ENCODE measurements at places on chromosomes 6 and 20.

- DNase-seq: no peak
Measured at GRCh38 chr20:16208443-16208842, 364.8 kb downstream of the KIF16B start.

- DNase-seq: no peak
Measured at GRCh38 chr6:56643379-56644089, 845 bp upstream of the DST start.

- DNase-seq: no peak
Measured at GRCh38 chr6:52126231-52126630, 38.8 kb upstream of the PKHD1 start.

DNA sequence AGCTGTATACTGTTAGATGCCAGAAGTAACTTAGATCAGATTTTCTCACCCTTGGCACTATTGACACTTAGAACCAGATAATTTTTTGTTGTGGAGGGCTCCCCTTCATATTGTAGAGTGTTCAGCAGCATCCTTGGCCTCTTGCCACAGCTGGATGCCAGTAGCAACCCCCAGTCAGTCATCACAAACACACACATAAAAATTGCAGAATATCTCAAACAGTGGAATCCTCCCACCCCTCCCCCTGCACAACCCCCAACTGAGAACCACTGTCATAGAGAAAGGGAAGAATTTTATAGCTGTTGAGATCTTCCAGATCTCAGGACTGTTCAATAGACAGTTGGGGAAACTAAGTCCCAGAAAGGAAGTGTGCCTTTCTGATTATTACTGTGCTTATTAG is 81.2 kb upstream of the VSTM2L start:
- peak; percentile 56 for DNase-seq

DNA sequence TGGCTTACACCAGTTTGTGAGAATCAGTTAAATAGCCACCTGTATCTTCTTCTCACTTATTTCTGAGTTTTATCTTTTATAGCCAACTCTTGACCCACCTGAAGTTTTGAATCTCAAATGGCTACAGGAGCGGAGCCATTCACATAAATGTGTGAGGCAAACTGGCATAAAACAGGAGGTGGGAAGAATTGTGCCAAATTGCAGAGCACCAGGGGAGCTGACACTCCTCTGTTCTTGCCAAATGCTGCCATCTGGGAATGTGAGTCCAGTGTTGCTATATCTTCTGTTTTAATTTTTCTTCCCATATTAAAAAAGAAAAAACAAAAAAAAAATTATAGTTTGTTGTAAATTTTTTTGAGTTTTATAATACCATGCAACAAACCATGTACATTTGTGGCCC is 17.0 kb upstream of the RNF146 start:
- no peak for DNase-seq

DNA sequence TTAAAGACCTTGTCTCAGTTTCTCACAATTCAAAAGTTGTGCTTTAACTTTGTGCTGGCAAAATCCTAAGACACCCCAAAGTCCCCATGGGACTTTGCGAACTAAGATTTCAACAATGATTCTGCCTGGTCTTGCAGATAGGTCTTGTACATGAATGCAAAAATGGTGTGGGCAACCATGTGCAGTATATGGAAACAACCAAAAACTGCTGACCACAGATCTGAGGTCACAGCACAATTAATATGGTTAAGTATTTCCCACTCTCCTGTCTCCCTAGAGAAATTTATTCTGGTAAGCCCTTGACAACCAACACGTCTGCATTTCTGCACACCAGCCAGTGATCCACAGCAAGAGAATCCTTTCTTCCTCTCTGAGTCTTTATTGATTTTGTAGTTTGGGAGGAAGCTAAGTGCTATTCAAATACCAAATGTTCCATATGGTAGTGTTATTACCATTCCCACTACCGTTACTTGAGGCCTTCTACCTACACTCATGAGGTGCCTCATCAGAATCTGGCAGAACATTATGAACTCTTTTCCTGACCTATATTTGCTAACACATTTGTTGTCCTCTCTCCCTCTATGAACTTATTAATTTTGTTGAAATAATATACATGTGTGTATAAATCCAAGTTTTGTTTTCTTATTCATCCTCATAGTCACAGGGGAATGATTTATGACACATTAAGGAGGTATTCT is 178.7 kb downstream of the ATXN1 start:
- no peak for DNase-seq

- no peak for DNase-seq
Measured at GRCh38 chr6:148423601-148424270, 81.1 kb downstream of the SASH1 start.

DNA sequence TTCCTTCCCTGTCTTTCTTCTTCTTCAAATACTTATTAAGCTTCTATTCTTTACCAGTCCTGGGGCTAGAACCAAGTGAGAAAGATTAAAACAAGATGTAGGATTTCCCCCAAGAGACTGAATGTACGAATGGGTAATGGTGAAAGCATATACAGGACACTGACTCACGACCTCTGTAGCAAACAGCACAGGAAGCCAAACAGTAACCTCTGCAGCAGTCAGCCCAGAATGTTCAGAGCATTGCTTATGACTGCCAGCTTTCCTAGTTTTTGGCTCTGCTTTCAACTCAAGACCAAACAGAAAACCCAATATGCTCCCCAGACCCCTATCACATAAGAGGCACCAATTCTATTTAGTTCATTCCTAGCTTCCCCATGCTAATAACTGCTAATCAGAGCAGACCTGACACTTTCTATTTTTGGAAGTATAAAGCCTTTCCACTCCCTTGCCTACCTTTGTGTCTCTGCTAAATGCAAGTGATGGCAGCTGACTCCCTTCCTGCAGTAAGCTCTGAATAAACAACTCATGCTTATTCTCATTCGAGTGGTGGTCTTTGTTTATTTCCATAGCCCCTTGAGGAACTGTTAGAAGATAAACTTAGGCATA is 690.6 kb downstream of the EPM2A start:
- DNase-seq: peak; percentile 72

- DNase-seq: no peak
Measured at GRCh38 chr20:21522481-21523280, 8.8 kb upstream of the NKX2-2 start.

- peak; percentile 60 for DNase-seq
Measured at GRCh38 chr20:62860924-62861691, 514 bp downstream of the TCFL5 start.

DNA sequence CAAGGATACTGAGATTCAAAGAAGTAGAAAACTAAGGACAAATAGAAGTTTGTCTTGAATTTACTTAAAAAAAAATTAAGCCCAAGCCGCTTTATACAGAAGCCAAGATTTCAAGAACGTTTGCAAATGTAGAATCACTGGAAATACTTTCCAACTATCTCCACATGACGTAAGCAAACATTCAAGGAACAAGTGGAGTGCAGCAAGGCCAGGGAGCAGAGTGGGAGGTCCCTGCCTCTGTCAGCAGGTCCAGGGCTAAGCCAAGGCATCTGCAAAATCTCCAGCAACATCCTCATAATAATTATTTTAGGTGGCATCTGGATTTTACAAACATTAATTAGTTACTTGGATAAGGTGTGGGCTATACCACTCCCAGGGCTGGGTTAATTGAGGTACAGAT is 60.1 kb upstream of the AKIRIN2 start:
- DNase-seq: no peak

GRCh38 chr20:35329435-35330139 is 37.4 kb upstream of the FAM83C start:
- DNase-seq: peak; percentile 63

- no peak for DNase-seq
Measured at GRCh38 chr6:4487538-4487937, 288.7 kb upstream of the CDYL start.

DNA sequence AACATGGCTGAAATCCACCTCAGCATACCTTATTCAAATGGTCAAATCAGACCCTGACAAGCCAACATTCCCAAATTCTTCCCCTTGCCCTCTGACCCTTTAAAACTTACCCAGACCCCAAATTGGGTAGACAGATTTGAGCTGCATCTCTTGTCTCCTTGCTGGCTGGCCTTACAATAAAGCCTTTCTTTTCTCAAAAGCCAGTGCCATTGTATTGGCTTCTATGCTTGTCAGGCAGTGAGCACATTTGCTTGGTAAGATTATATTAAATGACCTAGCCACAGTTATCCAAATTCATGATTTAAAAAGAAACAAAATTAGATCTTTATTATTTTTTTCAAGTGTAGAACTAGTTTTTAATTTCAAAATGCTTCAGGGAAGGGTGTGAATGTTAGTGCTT is 67.8 kb upstream of the FAM83B start:
- no peak for DNase-seq

DNA sequence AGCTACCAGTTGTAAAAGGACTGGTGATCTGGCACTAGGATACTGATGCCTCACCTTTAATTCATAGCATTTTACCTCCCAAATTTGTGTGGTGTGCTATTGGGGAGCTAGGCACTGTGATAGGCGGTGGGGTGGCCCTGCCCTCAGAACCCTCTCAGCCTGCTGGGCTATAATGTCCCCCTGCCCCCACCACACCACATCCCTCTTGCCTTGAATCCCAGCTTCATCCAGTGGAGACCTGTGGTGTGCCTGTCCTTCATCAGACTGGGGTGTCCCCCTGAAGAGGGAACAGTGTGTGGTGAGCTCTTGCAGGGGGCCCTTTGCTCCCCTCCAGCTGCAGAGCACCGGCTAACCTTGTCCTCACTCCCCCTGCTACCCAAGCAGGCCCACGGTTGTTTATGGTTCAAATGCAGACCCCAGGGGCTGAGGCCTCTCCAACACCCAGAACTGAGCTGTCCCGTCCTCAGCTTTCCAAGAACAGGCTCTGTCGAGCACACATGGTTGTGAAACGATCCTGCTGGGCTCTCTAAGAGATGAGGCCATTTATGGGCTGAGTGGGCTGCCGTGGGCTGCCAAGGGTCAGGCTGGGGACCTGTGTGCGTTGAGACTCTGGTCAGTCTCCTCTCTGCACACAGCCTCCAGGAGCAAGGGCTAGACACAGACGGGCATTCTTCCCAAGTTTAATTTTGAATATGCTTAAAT is 26.9 kb upstream of the VEGFA start:
- no peak for DNase-seq

- DNase-seq: no peak
Measured at GRCh38 chr6:145621776-145622175, 113.5 kb downstream of the EPM2A start.

GRCh38 chr6:24205020-24205492 is 79.0 kb downstream of the NRSN1 start:
- DNase-seq: peak; percentile 21

DNA sequence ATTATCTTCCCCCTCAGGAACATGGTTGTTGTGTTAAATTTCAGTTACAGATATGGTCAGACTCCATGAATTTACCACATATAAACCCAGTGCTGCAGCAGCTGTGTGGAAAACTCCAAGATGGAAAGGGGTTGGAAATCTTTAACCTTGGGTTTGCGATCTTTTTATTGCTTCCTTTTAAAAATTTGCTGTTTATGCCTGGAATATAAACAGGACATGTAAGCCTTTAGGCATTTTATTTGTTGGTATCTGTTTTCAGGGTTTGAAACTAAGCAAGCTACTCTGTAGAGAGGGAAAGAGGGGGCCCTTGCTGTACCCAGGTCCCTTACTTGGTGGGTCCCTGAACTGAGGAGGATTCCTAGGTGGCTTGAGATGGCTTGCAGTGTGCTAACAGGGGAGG is 778 bp downstream of the PKIG start:
- no peak for DNase-seq

- DNase-seq: no peak
Measured at GRCh38 chr6:94052749-94053148, 633.4 kb upstream of the EPHA7 start.

DNA sequence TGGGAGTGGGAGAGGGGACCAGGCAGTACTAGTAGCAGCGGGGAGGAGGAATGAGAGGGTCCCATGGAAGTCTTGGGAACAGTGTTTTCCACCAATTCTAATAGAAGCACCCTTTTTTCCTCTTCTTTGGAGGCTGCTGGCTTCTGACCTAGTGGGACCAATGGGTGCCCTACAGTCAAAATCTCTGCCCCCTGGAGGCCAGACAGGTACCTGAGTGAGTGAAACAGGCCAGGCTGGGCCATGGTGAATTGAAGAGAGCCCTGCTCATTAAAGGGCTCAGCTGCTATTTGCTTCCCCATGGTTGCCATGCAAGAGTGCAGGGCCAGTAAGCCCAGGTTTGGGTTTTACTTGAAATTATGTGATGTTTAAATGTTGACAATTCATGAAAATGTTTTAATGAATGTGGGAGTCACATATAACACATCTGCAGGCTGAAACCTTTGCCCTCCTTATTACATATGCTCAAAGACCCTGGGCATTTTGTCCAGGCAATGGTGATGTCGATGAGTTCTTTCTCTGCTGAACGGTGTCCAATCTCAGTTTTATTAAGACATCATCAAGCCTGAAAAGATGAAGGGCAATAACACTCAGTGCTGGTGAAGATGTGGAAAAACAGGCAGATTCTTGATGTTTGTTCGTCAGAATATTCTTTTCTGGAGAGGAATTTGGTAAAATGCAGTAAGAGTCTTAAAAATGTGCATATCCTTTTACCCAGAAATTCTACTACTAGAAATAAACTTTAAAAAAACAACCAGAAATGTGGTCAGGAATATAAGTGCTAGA is 42.3 kb upstream of the OCSTAMP start:
- no peak for DNase-seq

DNA sequence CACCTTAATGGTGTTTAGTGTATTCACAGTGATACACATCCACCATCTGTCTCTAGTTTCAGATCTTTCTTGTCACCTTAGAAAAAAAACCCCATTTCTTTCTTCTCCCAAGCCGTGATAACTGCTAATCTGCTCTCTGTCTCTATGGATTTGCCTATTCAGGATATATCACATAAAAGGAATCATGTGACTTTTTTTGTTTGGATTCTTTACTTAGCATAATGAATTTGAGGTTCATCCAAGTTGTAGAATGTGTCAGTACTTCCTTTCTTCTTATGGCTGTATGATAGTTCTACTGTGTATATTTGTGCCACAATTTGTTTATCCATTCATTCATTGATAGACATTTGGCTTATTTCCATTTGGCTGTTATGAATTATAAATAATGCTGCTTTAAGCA is 57.1 kb downstream of the ITCH start:
- DNase-seq: no peak

GRCh38 chr6:56541030-56541600 is 101.6 kb downstream of the DST start:
- DNase-seq: no peak

- peak; percentile 86 for DNase-seq
Measured at GRCh38 chr20:56554869-56555268, 21.8 kb downstream of the FAM209B start.

DNA sequence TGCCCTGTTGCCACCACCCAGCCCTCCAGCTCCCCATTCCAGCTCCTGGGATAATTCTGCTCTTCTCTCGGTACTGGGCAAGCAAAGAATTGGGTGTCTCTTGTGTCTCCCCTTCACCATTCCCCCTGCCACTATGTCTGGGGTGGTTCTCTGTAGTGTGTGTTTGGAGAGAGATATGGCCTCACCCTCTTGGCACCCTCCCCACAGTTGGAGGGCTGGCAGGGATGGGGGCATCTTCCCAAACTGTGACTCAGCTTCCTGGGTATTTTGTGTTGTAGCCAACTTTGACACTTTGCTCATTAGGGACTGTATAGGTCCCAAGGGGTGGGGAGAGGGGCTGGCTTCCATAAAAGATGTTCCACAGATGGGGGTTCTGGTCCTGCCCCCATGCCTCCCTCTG is 1.7 kb downstream of the TNXB start:
- no peak for DNase-seq

GRCh38 chr20:63767886-63768285 is 28.3 kb downstream of the SLC2A4RG start:
- no peak for DNase-seq

GRCh38 chr6:112408522-112408921 is 61.4 kb downstream of the RFPL4B start:
- no peak for DNase-seq

- DNase-seq: peak; percentile 55
Measured at GRCh38 chr6:16183187-16183664, 54.3 kb downstream of the MYLIP start.

- no peak for DNase-seq
Measured at GRCh38 chr6:82841309-82841708, 224.3 kb downstream of the UBE3D start.

All from AG20443 (cell line).